GM06990 (cell line): ENCODE measurements at places on chromosomes 1 and 21.

- no peak for DNase-seq
Observed at GRCh38 chr1:185487026-185487425, 170.0 kb upstream of the IVNS1ABP start.

- no peak for DNase-seq
Observed at GRCh38 chr1:51422367-51423072, 92.2 kb upstream of the TTC39A start.

DNA sequence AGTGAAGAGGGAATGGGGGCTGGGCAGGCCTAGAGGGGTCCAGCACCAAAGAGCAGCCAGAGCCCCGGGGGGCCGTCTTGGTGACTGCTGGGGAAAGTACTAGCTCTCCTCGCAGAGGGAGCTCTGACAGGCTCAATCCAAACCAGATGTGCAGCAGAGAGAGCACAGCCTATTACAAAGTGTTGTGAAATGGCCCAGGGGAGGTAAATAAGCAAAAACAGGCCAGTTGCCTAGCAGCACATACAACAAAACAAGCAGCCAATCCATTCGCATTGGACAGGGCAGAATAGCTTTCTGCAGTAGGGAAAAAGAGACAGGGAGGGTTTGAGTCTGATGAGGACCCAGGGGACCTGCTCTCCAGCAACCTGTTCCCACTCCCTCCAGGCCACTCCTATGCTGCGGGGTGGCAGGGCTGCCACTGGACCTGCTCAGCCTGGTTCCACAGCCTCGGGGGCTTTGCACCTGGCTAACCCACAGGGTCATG lies 239.6 kb upstream of the FGGY start:
- no peak for DNase-seq

GRCh38 chr1:101051688-101052638 lies 26.4 kb upstream of the DPH5 start:
- DNase-seq, result peak; percentile 31

GRCh38 chr21:28464095-28464494 lies 528.6 kb downstream of the LTN1 start:
- DNase-seq, result no peak

- DNase-seq, result no peak
Observed at GRCh38 chr1:215276582-215276981, 194.0 kb downstream of the KCNK2 start.

- DNase-seq, result no peak
Observed at GRCh38 chr1:204046346-204046745, 26.6 kb upstream of the SOX13 start.

DNA sequence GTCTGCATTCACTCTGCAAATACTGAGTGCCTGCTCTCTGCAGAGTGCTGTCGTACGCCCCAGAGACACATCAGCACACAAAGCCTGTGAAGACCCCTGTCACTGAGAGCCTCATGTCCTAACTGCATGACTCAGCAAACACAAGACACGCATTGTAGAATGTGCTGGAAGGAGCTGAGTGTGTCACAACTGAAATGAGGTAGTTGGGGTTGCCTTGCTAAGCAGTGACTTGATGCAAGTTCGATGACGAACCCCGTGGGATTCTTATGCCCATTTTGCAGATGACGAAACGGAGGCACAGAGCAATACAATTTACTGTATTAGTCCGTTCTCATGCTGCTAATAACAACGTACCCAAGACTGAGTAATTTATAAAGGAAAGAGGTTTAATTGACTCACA lies 65.1 kb downstream of the RIPK4 start:
- no peak for DNase-seq

- no peak for DNase-seq
Observed at GRCh38 chr1:213492161-213493041, 441.4 kb downstream of the RPS6KC1 start.

GRCh38 chr1:200958597-200958996 lies 63.9 kb downstream of the INAVA start:
- no peak for DNase-seq

GRCh38 chr1:199449221-199449620 lies 578.3 kb upstream of the NR5A2 start:
- DNase-seq, result no peak

GRCh38 chr1:223771814-223772770 lies 59.8 kb downstream of the CAPN2 start:
- peak; percentile 16 for DNase-seq

- DNase-seq, result no peak
Observed at GRCh38 chr1:93824834-93825233, 54.2 kb downstream of the DNTTIP2 start.

- no peak for DNase-seq
Observed at GRCh38 chr1:71462247-71462646, 381.4 kb upstream of the ZRANB2 start.

DNA sequence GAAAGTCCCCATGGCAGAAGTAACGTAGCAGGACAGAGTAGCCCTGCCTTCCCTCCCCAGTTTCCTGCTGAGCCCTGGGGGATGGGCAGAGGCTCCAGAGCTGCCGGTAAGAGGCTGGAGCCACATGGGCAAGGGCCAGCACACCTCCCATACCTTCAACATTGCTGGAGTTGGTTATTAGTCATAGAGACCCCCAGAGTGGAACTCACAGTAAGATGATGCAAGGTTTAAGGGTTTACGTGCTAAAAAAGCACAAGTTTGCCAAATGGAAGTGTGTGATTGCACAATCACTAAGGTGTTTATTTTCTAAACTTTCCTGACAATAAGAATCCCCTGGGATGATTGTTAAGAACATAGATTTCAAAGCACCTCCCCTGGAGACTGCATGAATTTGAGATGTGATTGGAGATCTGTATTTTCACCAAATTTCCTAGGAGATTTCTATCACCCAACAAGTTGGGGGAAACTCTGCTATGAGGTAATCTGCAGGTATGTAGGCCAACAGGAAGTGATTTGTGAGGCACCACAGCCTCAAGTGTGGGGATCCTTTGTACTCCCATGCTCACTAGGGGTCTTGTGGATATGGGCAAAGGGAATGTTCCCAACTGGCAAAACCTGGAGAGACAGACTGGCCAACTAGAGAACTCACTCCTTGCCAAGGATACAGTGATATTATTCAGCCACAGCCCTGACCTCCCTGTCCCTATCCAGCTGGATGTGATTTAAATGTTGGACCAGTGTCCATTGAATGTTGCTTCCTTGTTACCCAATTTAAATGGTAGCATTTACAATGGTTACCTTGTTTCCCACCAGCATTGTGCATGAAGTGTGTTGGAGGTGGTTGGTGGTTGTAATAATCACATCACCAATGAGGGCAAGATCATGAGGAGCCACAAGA lies 37.1 kb upstream of the CSF1 start:
- DNase-seq, result no peak

- DNase-seq, result no peak
Observed at GRCh38 chr1:170881268-170882265, 53.8 kb upstream of the MROH9 start.

- DNase-seq, result no peak
Observed at GRCh38 chr1:230030122-230030821, 36.8 kb upstream of the GALNT2 start.

- DNase-seq, result no peak
Observed at GRCh38 chr1:11997081-11997850, 17.0 kb downstream of the MFN2 start.

DNA sequence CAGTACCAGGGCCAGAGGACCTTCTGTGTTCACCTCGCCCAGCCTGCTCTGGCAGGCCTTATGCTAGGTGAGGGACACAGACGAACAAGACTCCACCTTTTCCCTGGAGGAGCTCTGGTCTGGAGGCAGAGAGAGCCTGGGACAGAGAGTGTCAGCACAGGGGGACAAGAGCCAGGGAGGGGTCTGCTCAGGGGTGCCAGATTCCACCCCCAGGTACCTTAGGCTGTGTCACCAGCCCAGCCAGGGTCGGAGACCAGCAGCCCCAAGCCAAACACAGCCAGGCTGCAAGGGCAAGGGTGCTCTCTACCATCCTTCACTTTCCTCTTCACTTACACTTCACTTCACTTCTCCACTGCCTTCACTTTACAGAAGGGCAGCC lies 4.3 kb upstream of the LRP8 start:
- no peak for DNase-seq

GRCh38 chr1:234499119-234499942 lies 20.4 kb upstream of the TARBP1 start:
- peak; percentile 89 for DNase-seq

DNA sequence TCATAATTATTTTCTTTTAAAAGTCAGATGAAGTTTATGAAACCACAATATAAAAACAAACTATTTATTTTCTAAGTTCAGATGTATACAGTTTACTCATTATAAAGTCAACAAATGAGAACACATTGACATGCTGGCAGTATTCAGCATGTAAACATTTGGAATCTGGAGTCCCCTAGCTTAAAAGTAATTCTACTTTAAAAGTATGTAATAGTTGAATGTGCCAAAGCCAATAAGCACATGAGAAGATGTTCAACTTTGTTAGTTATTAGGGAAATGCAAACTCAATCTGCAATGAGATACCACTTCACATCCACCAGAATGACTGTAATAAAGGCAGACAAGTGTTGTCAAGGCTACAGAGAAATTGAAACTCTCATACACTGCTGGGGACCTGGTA lies 96.6 kb downstream of the RYR2 start:
- no peak for DNase-seq

DNA sequence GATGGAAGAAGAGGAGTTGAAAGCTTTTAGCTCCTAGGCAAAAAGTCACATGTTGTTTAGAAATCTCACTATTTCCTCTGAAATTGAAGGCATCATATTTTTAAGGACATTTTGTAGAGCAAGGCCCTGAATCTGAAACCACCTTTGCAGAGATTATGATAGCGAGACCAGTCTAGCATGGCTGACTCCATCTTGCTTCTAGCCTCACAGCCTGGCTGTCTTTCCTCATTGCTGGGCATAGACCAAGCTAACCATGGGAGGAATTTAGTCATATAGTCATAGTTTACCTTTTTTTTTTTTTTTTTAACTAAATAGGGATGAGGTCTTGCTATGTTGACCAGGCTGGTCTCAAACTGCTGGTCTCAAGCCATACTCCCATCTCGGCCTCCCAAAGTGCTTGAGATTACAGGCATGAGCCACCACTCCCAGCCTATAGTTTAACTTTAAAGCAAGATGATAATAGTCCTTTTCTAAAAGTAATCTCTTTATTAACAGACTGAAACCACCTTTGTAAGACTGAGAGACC lies 42.2 kb upstream of the ZNF326 start:
- no peak for DNase-seq

DNA sequence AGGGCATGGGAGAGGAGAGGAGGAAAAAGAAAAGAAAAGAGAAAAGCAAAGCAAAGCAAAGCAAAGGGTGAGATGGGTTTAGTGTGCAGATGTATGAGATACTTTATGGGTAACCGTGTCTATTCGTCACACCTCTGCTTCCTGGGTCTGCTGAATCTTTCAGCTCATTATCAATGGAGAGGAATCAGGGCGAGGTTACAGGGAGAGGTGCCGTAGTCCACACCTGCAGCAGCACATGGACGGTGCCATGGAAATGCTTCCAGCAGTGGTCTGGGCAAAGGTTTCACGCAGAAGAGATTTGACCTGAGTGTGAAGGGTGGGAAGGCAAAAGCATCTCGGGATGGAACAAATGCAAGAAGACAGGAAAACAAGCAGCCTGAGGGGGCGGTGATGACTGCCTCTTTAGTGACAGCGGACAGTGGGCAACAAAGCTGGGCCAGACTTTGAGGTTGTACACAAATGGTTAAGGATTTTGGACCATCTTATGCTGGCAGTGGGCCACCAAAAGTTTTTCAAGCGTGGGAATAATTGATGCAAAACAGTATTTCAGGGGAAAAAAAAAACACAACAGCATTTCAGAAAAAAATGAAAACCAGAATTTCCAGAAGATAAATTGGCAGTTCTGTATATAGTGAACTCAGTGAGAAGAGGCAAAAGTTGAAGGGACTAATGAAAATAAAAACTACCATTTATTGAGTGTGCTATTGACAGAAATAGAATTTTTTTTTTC lies 19.5 kb upstream of the SRP9 start:
- DNase-seq, result no peak

- DNase-seq, result no peak
Observed at GRCh38 chr1:96865731-96866685, 144.4 kb downstream of the PTBP2 start.

DNA sequence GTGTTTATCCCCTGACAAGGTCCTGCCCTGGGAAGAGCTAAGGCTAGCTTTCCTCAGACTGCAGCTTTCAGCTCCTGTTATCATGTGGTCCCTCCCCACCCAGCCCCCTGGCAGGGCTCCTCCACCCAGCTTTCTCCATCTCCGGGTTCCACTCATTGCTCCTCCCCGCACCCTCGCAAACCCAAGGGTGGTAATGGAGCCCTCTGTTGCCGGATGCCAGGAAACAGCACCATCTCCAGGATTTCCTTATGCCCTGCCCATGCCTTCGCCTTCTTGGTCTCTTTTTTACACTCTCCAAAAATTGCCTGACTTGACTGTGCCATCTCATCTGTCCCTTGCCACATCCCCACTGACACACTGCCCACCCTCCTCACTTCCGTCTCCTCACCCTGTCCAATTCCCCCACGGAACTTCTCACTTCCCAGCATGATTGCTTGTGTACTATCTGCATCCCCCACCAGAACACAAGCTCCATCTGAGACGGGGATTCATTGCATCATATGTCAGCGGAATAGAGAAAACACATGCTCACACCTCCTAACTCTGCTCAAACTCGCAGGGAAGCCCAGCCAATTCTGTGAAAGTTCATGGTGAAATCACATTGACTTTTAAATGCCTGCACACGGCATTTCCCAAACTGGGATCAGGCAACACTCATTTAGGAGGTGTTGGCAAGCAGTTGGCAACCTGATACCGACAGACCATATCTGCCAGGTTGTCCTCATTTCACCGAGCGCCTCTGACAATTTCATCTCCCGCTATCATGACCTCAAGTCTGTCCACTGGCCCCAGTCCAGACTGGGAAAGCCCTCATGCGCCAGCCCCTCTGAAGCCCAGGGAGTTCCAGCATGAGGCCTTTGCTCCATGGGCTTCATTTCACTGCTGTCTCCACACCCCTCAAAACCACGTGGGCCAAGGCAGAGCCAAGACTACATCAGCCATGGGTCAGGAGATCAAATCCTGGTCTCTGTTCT lies 201.1 kb downstream of the MATN1 start:
- no peak for DNase-seq

- no peak for DNase-seq
Observed at GRCh38 chr1:7300893-7301663, 470.0 kb upstream of the VAMP3 start.

DNA sequence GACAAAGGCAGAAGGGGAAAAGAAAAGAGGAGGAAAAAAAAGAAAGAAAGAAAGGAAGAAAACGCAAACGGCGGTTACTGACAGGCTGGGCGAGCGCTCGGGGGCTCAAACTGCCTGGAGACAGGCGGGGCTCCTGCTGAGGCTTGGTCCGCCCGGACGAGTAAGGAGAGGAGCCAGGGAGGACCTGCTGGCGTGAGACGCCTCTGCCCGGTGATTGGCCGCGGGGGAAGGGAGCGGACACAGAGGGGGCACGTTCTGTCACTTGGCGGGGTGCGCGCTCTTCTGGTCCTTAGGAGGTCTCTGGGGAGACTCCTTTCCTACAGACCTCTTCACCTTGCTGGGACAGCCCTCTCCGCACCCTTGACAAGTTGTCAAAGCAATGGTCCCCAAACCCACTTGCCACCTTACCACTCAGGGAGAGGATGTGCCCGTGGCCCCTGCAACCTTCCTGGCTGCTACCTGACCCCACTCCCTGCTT lies 791 bp upstream of the PIK3R3 start:
- DNase-seq, result no peak

- DNase-seq, result no peak
Observed at GRCh38 chr1:30120245-30121000, 603.0 kb downstream of the MATN1 start.

GRCh38 chr1:206834711-206835110 lies 30.7 kb upstream of the IL20 start:
- no peak for DNase-seq

GRCh38 chr1:18583326-18583941 lies 47.2 kb upstream of the PAX7 start:
- no peak for DNase-seq
